ENCODE measurements at places on chromosomes 12 and 14. TPM values are rescaled to one million over a fixed set of nuclear protein-coding genes. Genes with fewer than 3 reads are reported as not detected.

The HOTAIR gene
- not detected for total RNA-seq

DNA sequence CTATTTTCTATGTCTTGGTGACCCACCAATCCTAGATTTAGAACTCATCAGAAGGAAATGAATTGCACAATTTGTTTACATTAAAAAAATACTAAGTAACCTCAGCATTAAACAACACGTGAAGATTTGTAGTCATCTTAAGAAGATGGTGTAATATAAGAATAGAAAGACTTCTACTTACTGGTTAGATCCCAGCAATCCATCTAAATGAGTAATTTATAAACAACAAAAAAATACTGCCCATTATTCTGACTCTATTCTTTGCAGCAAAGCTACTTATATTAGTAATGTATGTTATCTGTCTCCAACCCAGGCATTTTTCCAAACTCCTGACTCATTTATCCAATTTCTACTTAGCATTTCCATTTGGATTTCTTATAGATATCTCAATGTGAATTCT, 67.8 kb downstream of the CD163L1 start:
- DNase-seq = no peak

DNA sequence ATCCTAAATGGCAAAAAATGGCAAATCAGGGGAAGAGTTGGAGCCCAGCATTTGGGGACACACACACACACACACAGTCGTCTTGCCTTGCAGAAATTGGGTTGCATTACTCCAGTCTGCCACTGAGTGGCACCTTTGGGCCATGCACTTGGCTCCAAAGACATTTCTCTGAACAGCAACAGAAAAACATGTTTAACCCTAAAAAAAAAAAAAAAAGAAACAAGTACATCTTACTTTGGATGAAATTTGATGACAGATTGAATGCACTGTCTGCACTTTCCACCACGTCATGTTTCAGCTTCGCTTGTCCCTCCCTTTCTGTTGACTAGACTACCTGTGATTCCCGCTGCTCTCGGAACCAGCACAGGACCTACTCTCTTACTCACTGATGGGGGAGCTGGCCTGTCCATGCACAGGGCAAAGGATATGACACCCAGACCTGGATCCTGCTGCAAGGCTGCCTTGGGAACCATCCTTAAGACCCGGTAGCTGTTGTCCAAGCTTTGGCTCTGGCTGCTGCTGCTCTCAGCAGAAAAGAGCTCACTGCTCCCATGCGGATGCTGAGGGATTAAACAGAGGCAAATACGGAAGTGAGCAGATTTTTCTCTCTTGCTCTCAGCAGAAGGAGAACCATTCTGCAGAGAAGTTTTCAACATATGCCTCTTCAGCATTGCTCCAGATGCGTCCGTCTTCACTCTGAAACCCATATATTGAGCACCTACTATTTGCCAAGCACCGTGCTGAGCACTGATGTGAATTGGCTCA, 376.8 kb downstream of the DPF3 start:
- peak; percentile 46 for DNase-seq

- DNase-seq = no peak
These were observed 49.4 kb upstream of the FRMD6 start for GRCh38 chr14:51602310-51602709.

The TPPP2 gene
- total RNA-seq = not detected

The RNASE1 gene
- total RNA-seq = not detected

- no peak for DNase-seq
These were observed at the start of gene FAM181A for GRCh38 chr14:93926873-93927799. Gene FAM181A, plus strand, starts transcription at chr14:93927344. Its CDS starts 942 bp downstream, at chr14:93928286.

GRCh38 chr14:100850841-100851585, 25.1 kb downstream of the MEG3 start:
- DNase-seq = peak; percentile 89

- no peak for DNase-seq
These were observed 15.5 kb upstream of the KRR1 start for GRCh38 chr12:75526655-75527511.

DNA sequence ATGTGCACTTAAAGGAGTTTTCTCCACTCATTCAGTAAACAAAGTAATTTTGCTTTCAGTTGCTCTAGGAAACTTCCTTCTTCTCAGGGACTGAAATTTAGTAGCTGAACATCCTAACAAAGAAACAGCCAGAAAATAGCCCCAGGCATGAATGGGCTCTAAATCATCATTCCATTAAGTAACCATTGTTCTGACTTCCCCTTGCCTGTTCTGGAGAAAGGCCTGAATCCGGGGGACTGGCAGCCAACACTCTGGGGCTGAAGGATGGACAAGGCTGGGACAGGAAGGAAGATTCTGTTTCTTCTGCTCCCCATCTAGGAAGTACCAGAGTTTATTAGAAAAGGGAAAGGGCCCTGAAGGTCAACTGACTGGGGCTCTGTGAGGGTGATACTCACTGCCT, 104.5 kb downstream of the ESRRB start:
- DNase-seq = no peak

The VASH1 gene
- total RNA-seq = 4.0 TPM

DNA sequence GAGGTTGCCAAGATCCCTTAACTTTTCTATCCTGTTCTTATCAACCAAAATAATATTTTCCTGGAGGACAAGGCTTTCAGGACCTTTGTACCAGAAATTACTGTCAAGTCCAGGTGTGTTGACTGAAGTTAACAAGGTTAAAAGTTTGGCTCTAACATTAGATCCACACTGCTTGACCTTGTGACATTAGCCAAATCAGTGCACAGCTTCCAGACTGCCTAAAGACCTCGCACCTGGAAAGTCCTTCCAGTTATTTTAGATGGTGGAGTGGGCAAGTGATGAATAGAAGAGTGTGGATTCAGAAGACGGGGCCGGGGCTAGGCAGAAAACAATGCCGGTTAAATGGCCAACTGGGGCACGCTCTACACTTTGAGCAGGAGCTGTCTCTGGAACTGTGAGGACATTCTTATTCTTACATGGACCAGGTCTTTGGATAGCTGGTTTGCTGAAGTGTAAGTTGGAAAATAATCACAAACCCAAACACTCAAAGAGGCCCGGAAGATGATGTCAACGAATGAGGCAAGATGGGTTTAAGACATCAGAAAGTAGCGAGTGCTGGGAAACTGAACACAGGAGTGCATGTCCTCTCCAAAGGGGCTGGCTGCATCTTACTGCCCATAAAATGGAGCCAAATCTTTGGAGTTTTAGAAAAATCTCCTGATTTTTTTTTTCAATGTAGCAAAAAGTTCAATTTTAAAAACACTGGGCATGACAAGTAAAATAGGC, 56.3 kb downstream of the NIN start:
- DNase-seq = no peak

DNA sequence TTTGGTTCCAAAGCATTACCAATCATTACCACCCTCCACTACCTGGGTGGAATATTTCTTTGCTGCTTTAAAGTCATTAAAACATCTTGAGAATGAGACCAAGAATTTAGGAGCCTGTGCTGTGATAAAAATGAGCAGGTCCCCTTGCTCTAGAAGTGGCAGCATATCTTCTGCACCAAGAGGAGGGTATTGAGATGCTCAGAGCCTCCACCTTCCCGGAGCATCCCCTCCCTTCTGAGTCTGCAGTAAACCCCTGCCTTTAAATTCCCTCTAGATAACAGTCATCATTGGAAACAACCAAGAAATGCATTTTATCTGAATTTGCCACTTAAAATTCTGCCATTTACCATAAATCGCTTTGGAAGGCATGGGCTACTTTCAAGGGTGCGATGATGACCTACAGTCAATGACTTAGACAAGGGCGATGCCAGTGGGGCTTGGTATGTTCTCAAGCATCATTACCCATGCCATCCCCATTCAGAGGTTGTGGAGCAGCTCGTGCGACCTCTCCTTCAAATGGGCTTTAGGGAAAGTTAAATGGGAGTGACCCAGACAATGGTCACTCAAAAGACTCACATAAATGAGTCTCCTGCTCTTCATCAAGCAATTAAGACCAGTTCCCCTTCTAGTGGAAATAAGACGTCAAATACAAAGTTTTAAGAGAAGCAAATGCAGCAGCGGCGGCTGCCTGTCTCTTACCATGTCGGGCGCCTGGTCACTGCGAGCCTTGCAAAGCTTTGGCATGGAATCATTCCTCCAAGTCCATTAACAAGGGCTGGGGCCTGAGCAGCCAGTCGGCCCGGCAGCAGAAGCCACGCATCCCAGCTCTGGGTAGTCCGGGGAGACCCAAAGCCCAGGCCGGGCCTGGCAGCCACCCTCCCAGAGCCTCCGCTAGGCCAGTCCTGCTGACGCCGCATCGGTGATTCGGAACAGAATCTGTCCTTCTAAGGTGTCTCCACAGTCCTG, 334.5 kb downstream of the TMEM121 start:
- DNase-seq = peak; percentile 2

DNA sequence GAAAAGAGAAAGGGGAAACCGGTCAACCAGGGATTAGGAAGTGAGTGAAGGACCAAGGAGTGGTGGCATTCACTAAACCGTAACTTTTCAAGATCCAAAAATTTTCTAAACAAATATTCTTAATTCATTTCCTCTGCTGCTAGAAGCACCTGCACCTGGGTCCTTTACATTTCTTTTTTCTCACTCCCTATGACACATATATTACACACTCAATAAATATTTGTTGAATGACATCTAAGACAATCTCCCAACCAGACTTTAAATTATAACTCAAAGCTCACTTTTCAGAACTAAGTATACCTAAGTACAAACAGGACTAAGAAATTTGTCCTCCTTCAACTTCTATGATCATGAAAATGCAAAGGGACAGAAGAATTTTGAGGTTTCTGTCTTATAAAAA, 11.1 kb downstream of the TTC5 start:
- no peak for DNase-seq

The KRT72 gene
- 5.6 TPM for total RNA-seq

- no peak for DNase-seq
These were observed 16.5 kb downstream of the EID3 start for GRCh38 chr12:104319918-104320626.

DNA sequence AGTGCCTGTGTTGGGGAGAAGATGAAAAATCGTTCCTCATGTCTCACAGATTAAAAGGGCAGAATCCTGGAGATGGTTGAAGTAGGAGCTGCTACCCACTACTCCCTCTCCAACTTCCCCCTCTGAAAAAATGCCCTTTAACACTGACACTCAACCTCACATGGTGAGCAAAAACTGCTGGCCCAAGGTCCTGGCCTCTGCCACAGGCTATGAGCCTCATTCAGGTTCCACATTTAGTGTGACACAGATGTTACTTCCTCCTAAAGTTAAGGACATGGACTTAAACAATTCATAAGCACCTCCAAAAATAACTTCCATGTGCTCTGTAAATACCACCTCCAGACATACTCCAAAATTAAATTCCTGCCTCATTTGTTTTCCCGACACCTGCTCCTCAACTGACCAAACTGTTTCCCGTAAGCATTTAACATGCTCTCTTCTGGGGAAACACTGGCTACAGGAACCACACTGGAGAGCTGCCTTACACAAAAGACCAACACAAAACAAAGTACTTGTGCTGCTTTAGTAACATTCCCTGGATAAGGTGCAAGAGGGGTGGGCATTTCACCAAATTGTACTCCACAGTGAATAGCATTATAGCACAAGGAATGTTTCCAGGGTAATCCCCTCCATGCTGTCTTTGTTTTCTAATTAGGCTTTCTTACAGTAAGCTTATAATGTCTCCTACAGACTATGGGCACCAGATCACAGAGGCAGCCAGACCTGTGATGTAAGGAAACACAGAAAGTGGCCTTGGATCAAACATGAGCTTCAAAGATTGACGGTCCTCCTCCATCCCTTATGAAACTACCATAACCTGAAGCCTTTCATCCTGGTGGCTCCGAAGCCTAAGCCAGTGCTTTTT, 57.0 kb downstream of the PHLDA1 start:
- DNase-seq = no peak

DNA sequence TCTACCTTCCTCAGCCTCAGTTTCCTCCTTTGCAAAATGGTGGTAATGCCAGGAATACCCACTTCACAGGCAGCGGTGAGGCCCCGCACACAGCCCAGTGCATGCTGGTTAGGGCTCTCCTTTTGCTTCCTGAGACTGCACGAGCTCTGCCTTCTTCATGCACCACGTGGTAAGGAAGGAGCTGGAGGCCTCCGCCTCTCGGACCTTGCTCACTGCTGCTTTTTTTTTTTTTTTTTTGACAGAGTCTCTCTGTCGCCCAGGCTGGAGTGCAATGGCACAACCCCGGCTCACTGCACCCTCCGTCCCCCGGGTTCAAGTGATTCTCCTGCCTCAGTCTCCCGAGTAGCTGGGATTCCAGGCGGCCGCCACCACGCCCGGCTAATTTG, 18.1 kb downstream of the TAMALIN start:
- DNase-seq = no peak

The KRT79 gene
- not detected for total RNA-seq

The RNASE2 gene
- total RNA-seq = not detected

DNA sequence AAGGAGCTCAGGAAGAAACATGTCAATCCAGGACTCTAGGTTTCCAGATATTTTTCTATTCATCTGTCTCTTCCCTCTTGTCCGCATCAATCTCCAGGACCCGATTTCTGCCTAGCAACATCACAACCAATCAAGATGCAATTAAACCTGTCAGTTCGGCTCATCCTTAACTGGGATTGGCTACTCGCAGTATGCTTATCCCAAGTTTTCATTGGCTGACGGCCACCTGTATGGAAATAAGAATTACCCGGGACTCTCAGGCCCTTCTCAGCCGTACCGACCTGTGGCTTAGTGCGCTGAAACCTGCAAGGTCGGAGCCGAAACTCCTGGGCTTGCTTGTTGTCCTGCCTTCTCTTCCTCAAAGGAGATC, 20.4 kb upstream of the ATP5MC2 start:
- no peak for DNase-seq

DNA sequence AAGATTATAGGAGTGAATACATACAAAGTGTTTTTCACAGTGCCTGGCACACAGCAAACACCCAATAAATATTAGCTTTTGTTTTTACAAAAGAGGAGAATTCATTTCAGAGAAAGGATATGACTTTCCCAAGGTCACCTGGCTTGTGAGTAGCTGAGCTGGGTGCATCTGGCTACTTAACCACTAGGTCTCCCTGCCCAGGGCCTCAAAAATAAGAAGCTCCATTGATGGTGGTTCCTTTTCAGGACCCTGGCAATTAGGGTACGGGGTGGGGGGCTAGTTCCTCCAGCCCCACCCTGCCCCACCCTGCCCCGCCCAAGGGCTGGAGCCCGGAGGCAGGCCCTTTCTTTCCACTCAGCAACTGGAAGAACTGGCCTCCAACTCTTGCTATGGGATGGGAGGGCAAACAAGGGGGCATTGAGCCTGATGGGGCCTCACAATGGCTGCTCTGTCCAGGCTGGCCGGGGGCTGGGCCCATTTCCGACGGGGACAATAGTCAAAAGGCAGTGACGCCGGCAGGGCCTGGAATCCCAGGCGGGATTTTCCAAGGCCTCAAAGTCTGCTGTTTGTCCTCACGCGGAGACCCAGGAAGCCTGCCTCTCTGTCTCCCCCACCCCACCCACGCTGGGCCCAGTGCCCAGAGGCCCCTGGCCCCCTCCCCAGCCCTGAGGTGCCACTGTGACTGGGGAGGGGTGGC, 8.2 kb upstream of the ATG101 start:
- DNase-seq = no peak

DNA sequence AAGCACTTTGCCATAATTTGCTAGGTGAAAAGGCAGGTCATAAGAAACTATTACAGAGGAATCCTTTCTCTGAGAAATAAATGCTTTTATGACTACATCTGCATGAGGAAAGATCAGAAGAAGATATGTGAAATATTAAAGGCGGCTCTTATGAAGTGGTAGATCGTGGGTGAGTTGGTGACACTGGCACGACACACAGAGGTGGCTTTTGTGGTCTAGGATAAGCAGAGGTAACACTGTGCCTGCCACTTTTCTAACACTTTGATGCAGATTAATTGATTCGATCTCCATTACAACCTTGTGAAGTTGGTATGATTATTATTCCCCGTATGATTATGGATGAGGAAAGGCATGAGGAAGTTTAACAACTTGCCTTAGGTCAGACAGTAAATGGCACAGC, 60.0 kb upstream of the ELK3 start:
- DNase-seq = no peak

Measured in CD8-positive, alpha-beta T cell (primary cell).